T47D (cell line): ENCODE measurements at places on chromosomes 1 and 21.
A peak's percentile ranks its signal among the peaks of the same experiment; 100 is the strongest.

DNA sequence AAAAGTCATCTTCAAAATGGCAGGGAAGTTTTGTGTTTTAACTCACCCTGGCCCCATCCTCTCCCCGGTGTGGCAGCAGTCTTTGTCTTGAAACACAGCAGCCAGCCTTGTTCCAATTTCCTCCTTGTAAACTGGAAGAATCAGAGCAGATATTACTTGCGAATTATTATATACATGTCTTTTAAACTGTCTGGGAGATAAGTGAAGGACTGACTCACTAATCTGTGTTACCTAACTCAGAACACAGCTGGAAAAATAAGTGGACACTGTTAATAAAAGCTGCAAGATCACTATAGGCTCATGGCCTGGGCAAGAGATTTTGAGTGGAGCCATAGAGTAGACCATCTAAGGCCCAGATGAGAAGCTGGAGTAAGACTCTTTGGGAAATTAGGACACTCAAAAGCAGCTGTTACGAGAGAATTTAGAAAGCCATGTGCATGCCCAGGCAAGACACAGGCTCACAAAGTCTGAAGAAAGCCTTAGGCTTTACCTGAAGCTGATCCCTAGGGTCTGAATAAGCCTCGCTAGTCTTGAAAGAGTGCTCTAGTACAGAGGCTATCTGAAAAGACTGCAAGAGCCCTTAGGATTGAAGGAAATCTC, 233.0 kb upstream of the RAB4A start:
- DNase-seq, result no peak

DNA sequence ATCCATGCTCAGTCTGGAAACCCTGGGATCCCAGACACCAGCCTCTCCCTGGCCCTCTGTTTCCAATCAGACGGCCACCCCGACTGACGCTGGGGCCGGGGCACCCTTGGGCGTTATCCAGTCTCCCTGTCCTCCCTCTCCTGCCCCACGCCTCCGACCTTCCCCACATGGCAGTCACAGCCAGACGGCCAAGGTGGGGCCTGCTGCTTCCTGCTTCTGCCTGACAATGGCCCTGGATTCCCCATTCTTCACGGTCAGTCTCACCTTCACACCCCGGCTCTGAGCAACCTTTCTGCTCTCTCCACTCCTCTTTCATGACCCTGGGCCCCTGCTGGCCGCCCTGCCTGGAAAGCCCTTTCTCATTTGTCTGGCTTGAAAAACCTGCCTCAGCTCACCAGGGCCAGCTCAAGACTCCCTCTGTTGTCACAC, 6.6 kb downstream of the GNG4 start:
- no peak for DNase-seq

DNA sequence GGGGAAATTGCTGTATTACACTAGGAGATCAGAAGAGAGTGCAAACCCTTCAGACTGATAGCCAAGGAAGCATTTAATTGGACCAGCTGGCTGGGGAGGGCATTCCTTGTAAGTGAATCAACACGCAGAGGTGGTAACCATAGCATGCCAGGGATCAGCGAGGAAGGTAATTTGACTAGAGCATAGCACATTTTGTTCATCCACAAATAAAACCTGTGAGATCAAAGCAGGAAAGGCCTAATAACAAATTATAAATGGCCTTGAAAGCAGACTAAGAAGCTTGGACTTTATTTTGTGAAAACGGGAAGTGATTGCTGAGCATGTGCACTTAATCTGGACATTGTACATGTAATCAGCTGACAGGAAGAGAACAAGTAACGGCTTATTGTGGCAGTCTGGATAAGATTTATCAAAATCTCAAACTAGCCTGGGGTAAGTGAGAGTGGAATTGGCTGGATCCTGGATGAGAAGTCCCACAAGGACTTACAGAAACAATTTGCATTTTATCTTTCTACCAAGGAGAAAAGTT, 11.7 kb upstream of the CD55 start:
- no peak for DNase-seq

DNA sequence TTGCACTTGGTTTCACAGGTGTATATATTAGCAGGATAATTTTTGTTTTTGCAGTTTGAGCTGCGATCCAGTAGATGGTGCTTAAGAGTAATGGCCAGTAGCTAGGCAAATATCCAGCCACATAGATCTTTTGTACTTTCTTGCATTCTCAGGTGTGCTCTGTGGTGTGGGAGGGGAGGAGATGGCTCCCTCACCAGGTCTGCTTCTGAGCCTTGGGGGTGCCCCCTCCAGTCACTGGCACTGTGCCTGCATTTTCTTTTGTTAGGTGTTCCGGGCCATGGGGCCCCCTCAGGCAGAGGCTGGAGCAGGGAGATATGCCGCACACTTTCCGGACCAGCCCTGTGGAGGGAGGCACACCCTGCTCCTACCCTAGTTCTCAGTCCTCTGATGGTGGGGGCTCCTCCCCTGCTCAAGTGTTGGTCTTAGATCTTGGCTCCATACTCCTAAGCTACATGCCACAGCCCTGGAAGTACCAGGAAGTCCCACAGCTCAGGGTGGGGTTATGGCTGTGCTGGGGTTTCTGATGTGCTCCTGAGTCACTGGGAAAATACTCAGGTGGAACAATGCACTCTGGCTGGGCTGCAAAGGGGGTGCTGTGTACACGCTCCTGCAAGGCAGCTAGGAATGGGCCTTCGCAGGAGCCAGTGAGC, 197.6 kb upstream of the DMRTA2 start:
- DNase-seq, result peak; percentile 11

DNA sequence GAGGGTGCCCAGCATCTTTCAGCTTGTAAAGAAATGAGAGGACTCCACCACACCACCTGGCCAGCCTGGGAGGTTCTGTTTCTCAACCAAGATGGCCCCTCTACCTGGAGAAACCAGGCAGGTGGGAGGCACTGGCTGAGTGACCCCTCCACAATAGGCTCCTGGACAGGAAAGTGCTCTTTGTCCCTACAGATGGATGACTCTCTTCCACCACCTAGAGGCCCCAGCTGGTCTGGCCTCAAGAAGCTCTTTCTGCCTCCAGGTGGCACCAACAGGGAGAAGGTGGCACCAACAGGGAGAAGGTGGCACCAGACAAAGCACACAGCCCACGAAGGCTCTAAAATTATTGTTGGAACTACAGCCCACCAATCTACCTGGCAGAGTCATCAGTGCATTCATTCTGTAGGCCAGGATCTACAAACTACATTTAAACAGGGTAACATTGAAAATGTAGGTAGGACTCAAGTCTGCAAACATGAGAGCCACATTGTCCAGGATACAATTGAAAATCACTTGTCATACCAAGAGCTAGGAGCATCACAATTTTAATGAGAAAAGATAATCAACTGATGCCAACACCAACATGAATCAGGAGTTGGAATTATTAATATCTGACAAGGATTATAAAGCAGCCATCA, 14.4 kb downstream of the TMPRSS3 start:
- peak; percentile 62 for DNase-seq

DNA sequence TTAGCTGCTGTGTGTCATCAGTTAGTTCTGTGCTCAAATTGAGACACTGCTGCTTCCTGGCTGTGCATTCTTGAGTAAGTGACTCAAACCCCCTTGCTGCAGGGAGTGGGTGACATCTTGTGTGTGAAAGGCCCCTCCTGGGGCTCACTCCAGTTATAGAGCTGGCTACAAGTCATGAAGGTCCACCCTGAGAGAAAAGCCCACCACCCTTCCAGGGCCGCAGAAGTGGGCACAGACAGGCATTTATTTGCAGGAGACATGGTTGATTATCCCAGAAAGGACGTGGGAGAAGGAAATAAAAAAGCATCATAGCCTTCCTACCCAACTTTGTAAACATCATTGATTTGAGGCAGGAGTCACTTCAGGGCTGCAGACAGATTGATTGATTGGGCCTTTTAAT, 550.6 kb downstream of the MATN1 start:
- no peak for DNase-seq

DNA sequence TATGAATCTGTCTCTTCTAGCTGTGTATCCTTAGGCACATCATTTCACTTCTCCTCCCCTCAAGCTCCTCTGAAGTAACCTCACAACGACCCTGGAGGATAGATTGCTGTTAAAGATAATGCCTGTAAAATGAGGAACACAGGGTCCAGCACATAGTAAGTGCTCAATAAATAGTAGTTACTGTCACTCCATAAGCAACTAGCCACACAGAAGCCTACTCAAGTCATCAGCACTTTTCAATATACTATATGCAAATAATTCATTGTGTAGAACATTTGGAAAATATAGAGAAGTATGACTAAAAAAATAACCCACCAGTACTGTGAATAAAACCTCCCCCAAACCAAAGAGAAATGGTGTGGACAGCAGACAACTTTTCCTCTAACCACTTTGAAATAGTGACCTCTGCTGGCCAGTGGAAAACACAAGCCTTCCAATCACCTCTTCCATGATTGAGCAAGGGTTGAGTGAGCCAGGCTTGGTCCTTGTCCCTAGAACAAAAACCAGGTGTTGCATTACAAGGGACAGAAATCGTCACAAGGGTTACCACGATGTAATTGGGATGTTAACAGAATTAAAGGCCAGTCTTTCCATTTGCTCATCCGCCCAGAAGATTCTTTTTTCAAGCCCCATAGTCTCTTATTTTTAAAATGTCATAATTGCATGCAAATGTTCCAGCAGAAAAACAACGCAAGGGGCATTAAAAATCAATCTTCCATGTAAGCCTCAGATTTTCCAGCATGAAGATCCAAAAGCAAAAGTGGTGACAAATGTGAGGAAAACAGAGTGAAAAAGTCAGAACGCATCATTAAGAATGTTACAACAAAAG, 15.7 kb upstream of the GLIS1 start:
- peak; percentile 57 for DNase-seq

DNA sequence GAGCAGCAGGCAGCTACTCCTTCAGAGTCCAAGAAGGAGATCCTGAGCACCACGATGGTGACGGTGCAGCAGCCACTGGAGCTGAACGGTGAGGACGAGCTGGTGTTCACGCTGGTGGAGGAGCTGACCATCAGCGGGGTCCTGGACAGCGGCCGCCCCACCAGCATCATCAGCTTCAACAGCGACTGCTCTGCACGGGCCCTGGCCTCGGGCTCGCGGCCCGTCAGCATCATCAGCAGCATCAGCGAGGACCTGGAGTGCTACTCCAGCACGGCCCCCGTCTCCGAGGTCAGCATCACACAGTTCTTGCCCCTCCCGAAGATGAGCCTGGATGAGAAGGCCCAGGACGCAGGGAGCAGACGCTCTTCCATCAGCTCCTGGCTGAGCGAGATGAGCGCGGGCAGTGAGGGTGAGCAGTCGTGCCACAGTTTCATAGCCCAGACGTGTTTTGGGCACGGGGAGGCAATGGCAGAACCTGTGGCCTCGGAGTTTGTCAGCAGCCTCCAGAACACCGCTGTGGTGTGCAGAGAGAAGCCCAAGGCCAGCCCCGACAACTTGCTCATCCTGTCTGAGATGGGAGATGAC, 531.8 kb downstream of the KIF26B start:
- DNase-seq, result no peak

GRCh38 chr1:18107369-18108298, at the start of gene IGSF21:
TSS of gene IGSF21 (plus strand) at chr1:18107798. CDS start at chr1:18108129, 331 bp downstream.
- no peak for DNase-seq

- no peak for DNase-seq
Observed at GRCh38 chr1:213680677-213681325, 307.0 kb upstream of the PROX1 start.

DNA sequence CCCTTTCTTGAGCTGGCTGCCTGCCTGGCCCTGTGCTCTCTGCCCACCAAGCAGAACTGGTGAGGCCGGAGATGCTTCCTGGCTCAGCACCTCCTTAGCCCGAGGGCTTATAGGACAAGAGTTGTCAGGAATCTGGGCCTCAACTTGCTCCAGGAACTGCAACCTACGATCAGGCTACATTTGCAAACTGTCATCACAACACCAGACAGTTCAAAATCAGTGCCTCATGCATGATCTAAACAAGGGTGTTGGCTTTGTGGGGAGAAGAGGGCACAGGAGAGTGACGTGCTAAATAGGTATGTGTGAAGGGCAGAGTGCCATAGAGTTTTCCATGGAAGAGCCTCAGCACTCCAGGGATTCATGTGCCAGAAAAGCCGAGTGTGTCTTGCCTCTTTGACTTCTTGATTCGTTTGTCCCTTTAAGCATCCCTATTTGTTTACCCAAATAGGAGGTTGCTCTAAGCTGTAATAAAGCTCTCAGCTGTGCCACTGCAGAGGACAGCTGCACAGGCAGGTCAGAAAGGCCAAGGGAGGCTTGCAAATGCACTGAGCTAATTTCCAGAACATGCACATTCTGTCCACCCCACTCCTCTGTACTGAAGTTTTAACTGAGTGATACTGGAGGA, 30.2 kb upstream of the NEK2 start:
- peak; percentile 43 for DNase-seq

GRCh38 chr21:31913182-31913608, 40.4 kb downstream of the HUNK start:
- DNase-seq, result no peak

DNA sequence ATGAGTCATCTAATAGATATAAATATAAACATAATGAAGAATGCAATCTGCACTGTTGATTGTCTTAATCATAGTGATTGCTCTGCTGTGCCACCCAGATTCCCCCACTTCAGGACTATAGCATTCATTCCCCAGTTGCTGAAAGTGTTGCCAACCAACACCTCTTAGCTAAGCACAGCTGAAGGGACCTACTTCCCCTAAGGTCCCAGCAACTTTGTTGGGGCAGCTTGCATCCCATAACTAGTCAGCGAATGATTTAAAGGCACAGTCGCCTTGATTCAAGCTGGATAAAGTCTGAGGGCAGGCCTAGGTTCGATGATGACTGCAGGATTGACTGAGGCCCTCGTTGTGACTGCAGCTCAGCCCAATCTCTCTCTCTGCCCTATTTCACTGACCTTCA, 14.3 kb upstream of the RGS1 start:
- no peak for DNase-seq

- no peak for DNase-seq
Observed at GRCh38 chr1:98813738-98814309, 152.3 kb downstream of the SNX7 start.

DNA sequence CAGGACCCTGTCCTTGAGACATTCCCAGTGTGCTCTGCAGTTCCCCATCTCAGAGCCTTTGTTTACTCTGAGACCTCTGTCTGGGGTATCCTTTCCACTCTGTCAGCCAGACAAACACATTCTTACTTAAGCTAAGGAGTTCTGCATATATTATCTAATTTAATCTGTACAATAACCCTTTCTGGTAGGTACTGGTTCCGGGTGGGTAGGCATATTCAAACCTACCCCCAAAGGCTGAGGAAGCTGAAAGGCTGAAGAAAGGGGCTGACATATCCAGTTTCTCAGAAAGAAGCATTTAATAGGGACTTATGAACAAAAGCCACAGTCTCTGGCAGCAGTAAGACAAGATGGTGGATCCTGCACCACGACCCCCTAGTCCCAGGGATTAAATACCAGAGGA, 53.1 kb downstream of the KCNN3 start:
- DNase-seq, result no peak

GRCh38 chr1:10490286-10490970, 15.7 kb downstream of the PEX14 start:
- no peak for DNase-seq
